Activated gamma-delta T cell (primary cell): ENCODE measurements at places on chromosomes 16 and 17.

DNA sequence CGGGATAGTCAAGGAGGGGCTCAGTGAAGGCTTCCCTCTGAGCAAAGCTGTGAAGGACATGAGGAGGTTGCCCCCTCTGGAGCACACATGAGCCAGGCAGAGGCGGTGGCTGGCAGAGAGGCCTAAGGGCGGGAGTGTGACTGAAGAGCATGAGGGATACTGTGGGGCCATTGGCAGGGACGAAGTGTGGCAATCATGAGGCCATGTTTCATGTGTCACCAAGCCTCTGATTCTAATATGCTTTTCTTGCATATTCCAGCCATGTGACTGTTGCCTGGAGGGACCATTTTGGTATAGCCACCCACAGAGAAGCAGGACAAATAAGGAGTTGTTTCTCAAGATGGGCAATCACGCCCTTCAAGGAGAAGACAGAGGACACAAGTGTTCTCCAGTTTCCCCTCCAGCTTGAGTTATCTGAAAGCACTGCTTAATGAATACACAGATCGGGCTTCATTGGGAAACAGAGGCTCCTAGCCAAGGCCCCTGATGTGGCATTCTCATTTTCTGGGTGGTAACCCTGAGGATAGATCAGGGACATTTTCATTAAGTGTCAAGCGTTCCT, 68.0 kb downstream of the AKAP1 start:
- DNase-seq: no peak

GRCh38 chr17:78166416-78166815, 2.0 kb upstream of the SYNGR2 start:
- no peak for DNase-seq

- no peak for DNase-seq
Measured at GRCh38 chr16:13883881-13884280, 36.1 kb upstream of the ERCC4 start.

GRCh38 chr17:16243801-16244567, 27.0 kb downstream of the PIGL start:
- DNase-seq: no peak

GRCh38 chr17:82890339-82890730, 50.5 kb upstream of the ZNF750 start:
- no peak for DNase-seq

GRCh38 chr17:77516902-77517301, 376.1 kb downstream of the SEC14L1 start:
- no peak for DNase-seq

DNA sequence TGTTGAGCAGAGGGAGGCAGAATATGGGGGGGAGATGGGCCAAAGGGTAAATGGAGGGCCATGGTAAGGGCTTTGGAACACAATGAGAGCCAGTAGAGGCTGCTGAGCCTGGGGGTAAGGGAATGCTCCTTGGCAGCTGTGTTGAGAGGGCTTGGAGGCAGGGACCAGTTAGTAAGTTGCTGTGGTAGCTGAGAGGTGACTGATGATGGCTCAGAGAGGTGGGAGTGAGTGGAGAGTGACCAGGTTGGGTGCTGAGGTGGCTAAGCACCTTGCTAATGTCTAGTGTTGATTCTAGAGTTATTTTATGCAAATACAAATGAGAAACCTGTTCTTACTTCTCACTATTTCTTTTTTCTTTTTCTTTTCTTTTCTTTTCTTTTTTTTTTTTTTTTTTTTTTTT, 10.8 kb downstream of the SBK1 start:
- no peak for DNase-seq

DNA sequence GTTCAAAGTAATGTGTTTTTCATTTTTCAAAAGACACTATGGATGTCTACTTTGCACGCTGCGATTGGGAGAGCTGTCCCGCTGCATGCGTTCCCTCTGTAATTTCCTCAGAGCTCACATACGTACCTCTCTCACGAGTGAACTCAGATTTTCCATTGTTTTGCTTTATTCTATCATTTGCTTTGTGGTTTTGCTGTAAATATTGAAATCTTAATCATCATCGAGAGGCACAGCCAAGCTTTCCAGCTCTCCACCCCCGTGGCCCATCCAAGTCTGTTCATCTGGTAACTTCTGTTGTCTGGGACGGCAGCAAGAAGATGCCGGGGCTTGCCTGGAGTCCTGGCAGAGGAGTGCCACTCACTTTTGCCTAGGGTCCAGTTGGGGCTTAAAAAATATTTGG, 21.1 kb downstream of the TMC6 start:
- no peak for DNase-seq

GRCh38 chr17:37714897-37715296, 30.0 kb downstream of the HNF1B start:
- DNase-seq: no peak

DNA sequence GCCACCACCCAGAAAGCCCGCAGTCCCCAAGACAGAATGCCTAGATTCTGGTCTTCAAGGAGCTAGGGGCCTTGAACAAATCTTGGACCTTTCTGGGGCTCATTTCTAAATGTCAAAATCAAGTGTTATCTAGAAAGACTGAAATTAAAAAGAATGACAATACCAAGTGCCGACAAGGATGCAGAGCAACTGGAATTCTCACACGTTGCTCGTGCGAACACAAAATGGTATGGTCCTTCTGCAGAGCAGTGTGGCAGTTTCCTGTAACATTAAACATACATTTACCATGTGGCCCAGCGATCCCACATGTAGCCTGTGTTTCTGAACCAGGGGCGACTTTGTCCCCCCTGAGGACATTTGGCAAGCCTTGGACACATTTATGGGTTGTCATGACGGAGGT, 137.9 kb downstream of the GAS7 start:
- no peak for DNase-seq

GRCh38 chr17:5672815-5673430, 88.6 kb upstream of the NLRP1 start:
- DNase-seq: no peak

DNA sequence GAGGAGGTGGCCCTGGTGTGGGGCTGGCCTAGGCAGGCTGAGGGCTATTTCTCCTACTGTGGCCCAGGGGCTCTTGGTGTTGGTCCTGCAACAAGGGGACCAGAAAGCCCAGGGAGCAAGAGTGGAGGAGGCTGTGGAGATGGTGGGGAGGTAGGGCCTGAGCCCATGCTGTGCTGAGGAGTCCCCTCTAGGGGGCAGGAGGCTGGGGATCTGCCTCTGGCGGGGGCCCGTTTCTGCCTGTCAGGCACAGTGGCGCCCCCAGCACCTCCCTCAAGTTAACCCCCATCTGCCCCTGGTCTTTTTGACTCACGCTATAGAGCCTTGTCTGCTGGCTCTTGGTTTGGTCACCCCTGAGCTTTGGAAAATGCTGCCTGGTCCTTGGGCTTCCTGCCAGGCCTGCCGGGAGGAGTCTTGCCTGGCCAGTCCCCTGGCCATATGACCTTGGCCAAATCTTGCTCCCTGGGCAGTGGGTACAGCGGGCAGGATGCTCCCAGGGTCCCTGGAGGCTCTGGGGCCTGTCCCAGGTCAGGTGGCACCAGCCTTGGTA, 5.9 kb downstream of the BAIAP2 start:
- no peak for DNase-seq

GRCh38 chr17:36611345-36612072, 10.1 kb downstream of the MRM1 start:
- no peak for DNase-seq

- no peak for DNase-seq
Measured at GRCh38 chr16:74070237-74070636, 226.4 kb upstream of the PSMD7 start.

DNA sequence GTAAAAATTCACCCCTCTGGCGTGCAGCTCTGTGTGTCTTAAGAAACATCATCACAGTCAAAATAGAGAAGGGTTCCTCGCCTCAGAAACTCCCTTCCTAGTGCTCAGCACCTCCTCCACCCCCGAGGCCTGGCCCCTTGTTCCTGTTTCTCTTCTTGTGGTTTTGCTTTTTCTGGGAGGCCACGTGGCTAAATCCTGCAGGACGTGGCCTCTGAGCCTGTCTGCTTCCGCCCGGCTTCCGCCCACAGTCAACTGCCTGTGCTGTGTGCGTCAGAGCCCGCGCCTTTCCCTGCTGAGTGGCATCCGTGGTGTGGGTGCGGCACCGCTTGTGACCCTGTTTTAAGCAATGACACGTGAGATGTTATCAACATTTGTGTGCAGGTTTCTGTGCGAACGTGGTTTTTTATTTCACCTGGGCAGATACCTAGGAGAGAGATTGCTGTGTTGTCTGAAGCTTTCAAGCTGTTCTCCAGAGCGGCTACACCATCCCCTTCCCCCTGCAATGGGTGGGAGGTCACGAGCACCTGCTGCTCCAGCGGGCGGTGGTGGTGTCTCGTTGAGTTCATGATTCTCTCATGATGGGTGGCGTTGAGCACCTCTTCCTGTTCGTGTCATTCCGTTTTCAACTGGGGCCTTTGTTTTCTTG, 21.7 kb downstream of the ACSF3 start:
- DNase-seq: peak; percentile 77

GRCh38 chr17:64245218-64246145, 17.6 kb downstream of the TEX2 start:
- DNase-seq: no peak

GRCh38 chr16:66521951-66522771, 27.8 kb downstream of the TK2 start:
- no peak for DNase-seq

DNA sequence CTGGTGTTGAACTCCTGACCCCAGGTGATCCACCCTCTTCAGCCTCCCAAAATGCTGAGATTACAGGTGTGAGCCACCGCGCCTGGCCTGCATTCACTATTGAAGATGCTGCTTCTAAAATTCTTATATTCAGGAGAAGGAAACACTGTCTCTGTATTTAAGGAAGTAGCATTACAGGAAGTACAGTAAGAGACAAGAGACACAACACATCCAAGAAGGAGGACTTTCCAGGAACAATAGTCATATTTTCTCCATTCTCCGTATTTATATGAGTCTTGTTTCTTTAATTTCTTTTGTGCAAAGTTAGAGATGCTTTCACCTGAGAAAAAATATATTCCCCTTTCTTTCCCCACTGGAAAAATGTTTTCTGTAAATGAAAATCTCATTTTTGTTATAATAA, 18.3 kb upstream of the ABCA3 start:
- DNase-seq: no peak

DNA sequence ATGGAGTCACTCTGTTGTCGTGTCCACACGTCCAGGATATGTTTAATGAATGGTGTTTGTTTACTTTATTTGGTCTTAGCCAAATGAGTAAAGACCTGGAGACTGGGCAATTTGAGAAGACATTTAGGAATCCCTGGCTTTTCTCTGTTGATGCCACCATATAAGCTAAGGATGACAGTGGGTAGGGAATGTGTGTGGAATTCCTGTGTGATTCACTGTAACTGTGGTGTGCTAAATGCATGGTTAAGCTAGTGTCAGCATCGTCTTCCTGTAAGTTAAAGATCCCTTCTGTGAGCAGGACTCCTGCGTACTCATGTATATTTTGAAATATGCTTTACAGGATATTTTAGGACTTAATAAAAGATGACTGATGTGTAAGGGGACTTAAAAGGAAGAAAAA, 26.4 kb downstream of the GOSR1 start:
- no peak for DNase-seq

DNA sequence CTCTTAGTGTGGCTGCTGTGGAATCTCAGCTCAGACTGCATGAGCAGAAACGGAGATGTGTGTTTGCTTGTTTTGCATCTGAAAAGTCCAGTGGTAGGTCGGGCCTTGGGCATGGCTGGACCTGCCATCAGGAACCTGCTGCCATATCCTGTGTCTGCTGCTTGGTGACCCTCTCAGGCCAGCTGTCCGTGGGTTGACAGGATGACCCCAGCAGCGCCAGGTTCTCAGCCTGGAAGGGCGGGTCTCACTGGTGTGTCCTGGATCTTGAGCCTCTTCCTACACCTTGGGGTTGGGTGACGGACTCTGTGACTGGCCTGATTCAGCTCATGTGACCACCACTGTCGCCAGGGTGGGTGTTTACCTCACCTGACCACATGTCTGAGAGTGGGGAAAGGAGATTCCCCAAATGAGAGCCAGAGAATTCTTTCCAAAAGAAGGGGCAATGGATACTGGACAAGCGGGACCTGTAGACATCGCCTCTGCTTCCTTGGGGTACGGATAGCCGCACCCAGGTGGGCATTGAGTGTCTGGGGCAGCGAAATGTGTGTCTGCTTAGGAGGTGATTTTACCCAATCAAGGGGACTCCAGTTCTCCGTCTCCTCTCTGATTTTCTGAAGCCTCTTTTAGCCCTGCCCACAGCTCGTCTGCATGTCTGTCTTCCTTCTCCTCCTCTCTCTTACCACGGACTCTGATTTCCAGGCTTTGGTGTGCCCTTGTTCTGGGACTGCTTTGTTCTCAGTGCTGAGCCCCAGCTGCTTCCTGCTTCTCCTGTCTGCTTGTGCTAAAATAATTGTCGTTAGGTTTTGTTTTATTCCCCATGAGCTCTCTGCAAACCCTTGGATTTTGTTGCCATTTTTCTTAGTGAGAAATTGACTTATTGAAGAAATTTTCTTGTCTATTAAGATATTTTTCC, 399.7 kb downstream of the CPPED1 start:
- DNase-seq: no peak

- DNase-seq: no peak
Measured at GRCh38 chr17:83156408-83156807, 77.0 kb downstream of the METRNL start.

DNA sequence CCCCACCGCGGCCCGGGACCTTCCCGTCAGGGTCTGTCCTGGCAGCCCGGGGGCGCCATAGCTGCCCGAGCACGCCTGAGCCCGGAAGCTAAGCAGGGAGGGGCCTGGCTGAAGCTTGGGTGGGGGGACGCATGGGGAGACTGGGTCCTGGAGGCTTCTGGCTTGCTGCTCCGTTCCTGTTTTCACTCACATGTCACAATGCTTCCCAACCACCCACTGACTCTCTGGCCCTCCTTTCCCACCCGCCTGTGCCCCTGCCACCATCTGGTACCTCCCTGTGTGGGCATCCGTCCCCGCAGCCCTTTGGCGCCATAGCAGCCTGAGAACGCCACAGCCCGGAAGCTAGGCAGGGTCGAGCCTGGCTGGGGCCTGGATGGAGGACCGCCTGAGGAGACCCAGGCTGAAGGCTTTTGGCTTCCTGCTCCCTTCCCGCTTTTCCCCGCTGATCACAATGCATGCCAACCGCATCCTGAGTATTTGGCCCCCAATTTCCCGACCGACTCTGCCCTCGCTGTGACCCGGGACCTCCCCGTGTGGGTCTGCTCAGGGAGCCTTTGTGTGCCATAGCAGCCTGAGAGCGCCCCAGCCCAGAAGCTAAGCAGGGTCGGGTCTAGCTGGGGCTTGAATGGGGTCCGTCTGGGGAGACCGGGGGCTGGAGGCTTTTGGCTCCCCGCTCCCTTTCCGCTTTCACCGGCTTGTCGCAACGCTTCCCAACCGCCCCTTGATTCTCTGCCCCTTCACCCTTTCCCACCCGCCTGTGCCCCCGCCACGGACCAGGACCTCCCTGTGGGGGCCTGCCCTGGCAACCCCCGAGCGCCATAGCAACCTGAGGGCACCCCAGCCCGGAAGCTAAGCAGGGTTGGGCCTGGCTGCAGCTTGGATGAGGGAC, 2290.1 kb downstream of the TP53TG3F start:
- no peak for DNase-seq

DNA sequence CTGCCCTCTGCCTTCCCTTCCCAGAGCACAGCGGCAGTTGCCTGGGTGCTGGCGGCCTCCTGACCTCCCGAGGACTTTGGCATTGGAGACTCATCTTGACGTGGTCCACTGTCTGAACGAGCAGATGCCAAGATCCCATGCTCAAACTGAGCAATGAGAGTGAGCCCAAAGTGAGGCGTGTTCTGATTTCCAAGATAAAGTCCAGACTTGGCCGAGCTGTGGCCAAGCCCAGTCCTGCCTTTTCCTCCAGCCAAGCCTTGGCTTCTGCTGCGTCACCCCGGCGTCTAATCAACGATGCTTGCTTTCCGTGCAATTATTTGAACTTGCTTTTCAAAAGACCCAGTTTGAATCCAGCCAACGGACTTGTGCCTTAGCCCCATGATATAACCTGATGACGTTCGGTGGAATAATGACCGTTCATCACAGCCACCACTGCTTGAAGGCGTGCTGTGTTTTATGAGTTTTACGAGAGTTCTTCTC, 179.2 kb downstream of the IRF8 start:
- no peak for DNase-seq
